ENCODE measurements at places on chromosomes 7 and 10. TPM values are rescaled to one million over a fixed set of nuclear protein-coding genes. Genes with fewer than 3 reads are reported as not detected.

DNA sequence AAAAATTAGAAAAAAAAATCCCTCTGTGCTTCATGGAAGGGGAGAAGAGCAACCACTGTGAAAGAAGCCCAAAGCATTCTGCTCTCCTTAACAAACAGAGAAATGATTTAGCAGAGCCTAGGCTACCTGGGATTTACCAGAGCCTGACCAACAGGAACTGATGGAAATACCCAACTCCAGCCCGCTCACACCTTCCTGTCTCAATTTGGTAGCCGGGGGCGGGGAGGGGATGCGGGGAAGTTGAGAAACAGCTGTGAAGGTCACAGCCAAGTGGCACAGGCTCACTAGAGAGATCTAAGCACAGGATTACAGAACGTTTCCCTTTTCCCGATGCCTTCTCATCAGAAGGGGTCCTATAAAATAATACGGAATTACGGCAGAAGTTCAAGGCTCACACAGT is 17.6 kb downstream of the RSU1 start:
- no peak for DNase-seq

DNA sequence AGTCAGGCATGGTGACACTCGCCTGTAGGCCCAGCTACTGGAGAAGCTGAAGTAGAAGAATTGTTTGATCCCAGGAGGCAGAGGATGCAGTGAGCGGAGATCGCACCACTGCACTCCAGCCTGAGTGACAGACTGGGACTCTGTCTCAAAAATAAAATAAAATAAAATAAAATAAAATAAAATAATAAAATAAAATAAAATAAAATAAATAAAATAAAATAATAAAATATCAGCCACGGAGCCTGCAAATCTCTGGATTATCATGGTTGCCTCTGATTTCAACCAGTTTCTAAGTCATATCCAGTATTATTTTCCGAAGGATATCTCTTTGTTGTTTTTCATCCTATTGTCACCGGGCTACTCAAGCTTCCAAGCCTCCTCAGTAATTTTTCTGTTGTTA is 51.7 kb upstream of the FZD8 start:
- DNase-seq = no peak

DNA sequence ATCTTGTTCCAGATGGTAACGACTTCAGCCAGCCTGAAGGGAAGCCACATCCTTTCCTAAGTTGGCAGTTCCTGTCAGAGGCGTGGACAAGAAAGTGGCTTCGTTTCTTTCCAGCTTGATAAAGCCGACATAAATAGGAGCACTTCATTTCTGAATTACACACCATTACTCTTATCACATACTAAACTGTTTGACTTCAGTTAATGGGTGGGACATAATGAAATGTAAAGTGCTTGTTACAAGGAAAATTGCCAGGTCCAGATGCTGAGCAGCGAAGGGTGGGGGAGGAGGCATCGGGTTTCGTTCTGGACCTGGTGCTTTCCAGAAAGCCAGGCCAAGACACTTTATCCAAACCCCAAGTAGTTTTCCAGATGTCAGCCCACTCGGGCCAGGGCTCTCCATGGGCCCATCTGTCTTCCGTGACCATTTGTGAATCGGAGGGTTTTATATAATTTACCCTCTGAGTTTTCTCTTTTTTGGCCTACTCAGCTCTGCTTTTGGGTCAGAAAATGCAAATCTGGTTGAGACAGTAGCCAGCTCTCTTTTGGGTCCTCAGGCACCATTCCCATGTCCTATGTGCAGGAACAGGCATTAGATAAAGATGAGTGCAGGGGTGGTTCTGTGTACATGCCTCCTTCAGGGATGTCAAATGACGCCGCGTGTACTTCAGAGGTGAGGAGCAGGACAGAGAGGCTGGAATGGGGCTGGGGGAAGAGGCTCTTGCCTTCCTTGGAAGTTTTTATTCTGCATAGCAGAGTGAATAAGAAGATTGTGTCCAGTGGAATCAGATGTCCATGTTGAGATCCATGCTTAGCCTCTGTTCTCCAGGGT is 90.2 kb downstream of the TACC2 start:
- no peak for DNase-seq

DNA sequence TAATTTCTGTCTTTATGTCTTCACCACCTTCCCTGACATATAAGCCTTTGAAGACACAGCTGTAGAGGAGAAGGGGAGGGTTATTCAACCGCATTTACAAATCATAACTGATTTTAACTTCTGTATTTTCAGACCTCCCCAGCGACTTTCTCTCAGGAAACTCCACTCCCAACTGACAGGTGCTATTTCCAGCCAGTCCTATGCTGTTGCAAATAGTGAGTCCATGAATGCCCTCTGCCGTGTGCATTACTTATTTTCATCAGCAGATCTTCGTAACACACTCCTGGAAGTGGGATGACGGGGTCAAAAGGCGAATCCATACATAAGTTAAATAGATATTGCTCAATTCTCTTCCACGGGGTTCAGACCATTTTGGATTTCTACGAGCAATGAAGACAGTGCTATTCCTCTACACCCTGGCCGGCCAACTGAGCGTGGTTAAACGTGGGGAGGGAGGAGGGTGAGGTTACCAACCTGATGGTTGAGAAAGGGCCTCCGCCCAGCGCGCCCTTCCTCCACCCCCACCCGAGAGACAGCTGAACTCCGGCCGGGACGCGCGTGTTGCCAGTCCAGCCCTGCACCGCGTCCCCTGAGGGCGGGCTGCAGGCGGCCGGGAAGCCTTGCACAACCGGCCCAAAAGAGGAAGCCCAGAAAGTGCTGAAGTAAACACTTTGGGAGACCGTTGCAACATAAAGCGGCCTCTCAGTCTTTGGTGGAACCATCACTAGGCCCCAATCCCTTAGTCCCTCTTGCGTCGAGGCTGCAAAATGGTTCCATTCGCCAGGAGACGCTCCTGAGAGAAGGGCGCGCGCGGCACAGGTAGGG is at the start of gene APBB1IP:
Gene APBB1IP, plus strand, starts transcription at position 705 of the 825 bp plus-strand sequence. CDS start 53,986 bp downstream, outside the sequence.
- no peak for DNase-seq

ZNF736 gene
- polyA plus RNA-seq = 5.1 TPM

Measured in AG04450 (cell line).